ENCODE measurements at places on chromosomes 11 and 22.

GRCh38 chr11:18271206-18271605 is 5.1 kb downstream of the SAA1 start:
- DNase-seq, result no peak

DNA sequence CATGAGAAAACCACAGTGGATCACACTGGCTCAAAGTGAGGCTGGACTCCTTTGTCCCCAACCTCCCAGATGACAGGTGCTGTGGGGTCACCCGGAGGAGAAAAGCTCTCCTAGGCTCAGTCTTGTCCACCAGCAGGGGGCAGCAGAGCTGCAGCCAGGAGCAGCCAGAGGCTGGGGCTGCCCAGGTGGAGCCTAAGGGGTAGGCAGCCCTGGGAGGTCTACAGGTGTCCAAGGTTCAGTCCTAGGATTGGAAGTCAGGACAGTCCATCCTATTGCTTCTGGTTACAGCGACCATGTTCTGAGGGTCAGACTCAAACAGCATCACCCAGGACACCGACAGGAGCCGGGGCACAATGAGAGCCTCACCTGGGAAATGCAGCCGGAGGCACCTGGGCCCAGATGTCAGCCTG is 77.6 kb upstream of the IGLL5 start:
- DNase-seq, result no peak

GRCh38 chr11:8828580-8829361 is 82.2 kb upstream of the AKIP1 start:
- no peak for DNase-seq

DNA sequence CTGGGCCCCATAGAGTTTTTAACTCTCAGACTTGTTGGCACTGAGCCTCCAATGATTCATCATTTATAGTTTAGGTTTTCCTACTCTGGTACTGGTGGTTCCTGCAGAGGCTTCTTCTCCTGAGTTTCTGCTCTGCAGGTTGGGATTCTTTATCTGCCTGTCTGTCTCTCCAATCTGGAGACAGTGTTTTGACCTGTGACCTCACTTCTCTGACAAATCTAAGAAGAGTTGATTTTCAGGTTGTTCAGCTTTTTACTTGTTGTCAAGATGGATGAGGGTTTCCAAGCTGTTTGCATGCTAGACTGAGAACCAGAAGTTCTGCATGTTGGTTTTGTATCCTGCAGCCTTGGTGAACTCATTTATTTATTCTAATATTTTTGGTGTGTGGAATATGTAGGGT is 63.9 kb downstream of the JAM3 start:
- no peak for DNase-seq

- DNase-seq, result no peak
Measured at GRCh38 chr11:18739685-18740084, 13.7 kb upstream of the IGSF22 start.

- no peak for DNase-seq
Measured at GRCh38 chr22:39814899-39815298, 78.7 kb downstream of the ENTHD1 start.

DNA sequence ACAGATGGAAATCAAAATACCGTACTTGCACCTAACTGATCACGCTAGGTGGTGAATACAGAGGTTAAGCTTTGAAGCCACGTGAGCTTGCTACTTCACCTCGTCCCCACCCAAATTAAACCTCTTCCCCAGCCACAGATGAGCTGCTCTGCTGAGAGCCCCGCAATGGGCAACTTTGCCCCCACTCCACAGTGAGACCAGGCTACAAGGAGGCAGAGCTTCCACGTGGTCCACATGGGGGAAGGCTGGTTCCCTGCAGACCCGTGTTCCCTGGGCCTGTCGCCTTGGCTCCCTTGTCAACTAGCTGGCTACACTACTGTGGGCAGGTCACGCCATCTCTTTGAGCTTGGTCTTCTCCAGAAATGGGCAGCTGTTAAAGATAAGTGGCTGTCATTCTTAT is 10.9 kb downstream of the CD5 start:
- DNase-seq, result no peak

- DNase-seq, result no peak
Measured at GRCh38 chr11:35856756-35857155, 87.1 kb upstream of the LDLRAD3 start.

DNA sequence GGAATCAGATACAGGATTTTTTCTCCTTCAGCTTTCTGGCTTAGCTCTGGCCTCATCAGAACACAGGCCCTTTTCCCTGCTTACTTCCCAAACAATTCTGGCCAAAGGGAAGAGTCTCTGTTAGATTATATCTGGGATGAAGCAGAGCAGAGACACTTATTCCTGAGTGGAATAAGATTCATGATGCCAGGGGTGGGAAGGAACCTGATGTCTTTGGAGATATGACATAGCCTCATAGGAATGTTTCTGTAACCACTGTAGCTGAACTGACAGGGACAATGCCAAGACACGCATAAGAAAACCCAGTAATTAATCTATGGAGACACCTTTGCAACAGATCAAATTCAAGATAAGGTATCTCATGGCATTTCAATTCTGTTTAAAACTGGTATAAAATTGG is 177.1 kb upstream of the RAG2 start:
- no peak for DNase-seq

DNA sequence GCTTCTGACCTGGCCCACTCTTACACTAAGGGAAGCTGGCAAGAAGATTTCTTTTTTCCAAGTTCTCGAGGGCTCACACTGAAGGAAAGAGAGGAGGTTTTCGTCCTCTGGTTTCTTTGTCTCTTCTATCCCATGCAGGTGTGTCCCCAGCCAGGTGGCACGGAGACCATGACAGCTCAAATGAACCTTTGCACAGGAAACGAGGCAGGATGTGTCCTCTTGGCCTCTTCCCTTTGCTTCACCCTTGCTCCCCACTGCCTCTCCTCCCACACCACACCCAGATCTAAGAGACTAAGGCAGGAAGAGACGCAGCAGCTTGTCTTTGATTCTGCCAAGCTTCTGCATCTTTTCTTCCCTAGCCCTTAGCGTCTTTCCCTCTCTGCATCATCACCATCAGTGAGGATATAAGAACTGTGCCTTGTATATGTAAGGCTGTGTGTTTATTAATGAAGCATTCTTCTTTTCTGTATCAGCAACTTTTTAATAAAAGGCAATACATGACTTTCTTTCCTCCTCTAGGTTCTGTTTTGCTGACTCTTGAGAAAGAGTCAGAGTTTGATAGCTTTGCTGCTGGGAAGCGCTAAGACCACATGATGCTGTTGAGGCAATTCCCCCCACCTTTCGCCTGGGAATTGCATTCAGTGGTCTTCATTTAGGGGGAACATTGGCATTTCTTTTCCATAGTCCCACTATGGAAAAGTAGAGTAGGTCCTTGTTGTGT is 56.0 kb upstream of the PARVA start:
- DNase-seq, result no peak

- no peak for DNase-seq
Measured at GRCh38 chr22:39493759-39494158, 8.3 kb upstream of the MIEF1 start.

- DNase-seq, result no peak
Measured at GRCh38 chr22:19951346-19951745, 9.7 kb upstream of the TXNRD2 start.

- DNase-seq, result no peak
Measured at GRCh38 chr11:78067704-78068103, 4.0 kb downstream of the THRSP start.

GRCh38 chr22:19180234-19180633 is 1.7 kb upstream of the SLC25A1 start:
- no peak for DNase-seq

- no peak for DNase-seq
Measured at GRCh38 chr11:10440401-10440800, 14.7 kb upstream of the AMPD3 start.

DNA sequence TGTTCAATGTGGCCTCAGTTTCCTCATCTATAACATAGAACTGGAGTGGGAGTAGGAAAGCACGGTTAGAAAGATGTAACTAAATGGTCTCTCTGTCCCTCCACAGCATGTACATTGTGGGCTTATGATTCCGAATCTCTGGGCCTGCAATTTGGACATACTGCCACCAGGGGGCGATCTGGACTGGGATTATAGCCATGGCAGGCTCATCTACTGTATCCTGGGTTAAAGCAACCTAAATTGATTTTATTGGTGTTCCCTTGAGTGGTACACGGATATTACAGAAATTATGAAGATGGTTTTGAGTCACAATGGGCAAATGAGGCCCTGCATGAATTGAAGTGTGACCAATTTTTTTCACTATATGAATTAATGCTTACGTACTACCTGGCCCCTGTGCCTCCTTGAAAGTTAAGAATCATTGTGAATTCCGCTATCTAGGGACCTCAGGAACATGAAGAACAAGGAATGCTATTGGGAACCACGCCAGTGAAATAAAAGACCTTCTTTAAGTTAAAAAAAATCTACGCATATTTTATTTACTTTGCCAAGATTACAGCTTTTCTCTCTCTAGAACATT is 32.9 kb downstream of the TST start:
- DNase-seq, result no peak

GRCh38 chr22:29342177-29342576 is 26.7 kb upstream of the RASL10A start:
- DNase-seq, result no peak

DNA sequence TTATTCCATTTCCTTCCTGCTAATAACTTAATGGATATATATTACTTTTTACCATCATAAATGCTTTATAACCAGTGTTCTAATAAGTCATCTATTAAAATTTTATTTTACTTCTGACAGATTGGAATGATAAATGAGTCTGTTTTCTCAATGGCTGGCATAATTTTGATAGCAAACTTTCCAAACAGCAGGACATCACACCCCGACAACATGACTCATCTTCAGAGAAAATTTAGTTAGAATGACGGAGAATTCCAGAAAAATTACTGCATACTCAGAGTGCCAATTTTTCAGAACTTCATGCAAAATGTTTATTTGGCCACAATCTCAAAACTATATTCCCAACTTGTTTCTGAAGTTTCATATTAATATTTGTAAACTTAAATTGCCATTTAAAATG is 174.4 kb downstream of the SWAP70 start:
- DNase-seq, result no peak

DNA sequence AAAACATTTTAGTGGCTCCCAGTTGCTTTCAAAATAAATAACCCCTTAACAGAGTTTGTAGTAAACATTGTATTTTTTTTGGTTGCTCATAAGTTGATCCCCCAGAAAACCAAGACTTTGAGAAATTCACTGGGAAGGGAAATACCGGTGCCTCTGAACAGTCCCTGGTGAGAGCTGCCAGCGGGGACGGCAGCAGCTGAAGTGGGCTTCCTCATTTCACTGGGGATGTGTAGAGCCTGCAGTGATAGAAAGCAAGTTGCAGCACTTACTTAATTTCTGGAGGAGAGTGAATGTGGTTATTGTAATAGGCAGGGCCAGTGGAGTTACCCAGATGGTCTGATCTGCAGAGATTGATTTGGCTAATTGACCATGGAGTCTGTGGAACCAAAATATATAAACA is 18.6 kb upstream of the MCHR1 start:
- no peak for DNase-seq

DNA sequence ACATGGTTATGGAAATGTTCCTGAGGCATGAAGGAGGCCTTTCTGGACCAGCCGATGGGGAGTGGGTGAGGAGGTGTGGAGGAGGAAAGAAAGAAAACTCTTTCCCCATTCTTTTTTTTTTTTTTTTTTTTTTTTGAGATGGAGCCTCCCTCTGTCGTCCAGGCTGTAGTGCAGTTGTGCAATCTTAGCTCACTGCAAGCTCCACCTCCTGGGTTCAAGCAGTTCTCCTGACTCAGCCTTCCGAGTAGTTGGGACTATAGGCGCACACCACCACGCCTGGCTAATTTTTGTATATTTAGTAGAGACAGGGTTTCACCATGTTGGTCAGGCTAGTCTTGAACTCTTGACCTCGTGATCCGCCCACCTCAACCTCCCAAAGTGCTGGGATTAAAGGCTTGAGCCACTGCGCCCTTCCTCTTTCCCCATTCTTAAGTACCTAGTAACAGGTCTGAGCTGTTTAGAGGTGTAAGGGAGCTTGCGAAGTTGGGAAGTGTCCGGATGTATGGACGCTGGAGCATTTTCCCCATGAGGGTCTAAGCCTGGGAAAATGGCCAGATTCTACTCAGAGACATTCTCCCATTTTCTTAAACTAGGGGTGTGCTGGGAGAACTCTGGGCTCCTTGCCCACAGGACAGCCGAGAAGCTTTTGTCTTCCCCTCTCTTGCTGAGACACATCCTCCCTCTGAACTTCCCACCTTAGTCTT is 135.8 kb downstream of the TEAD1 start:
- no peak for DNase-seq

DNA sequence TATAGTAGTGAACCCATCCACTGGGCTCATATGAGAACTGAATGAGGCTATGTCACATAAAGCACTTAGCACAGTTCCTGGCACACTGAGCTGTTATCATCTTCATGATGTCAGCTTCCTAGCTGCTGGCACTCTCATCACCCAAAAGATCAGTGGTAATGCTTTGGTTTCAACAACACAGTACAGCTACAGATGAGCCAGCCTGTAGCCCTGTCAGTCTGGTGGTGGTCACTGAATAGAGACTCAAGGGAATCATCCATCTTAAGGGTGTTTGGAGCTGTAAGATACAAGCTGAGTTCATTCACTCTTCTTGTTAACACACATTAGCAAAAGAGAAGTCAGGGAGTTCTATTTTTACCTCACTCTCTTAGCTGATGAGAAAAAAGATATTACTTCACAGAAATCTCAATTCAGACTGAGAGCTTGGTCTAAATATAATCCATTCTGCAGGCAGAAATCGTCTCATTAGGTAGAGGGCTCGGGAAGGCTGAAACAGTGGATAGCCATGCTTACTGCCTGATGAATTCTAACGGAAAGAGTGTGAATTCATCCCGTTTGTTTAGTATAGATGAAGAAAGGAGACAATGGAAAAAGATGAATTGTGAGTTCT is 6.3 kb upstream of the SLC1A2 start:
- no peak for DNase-seq

- no peak for DNase-seq
Measured at GRCh38 chr11:10390375-10390774, 64.7 kb upstream of the AMPD3 start.

- DNase-seq, result no peak
Measured at GRCh38 chr22:38292694-38293093, 19.9 kb upstream of the TMEM184B start.

DNA sequence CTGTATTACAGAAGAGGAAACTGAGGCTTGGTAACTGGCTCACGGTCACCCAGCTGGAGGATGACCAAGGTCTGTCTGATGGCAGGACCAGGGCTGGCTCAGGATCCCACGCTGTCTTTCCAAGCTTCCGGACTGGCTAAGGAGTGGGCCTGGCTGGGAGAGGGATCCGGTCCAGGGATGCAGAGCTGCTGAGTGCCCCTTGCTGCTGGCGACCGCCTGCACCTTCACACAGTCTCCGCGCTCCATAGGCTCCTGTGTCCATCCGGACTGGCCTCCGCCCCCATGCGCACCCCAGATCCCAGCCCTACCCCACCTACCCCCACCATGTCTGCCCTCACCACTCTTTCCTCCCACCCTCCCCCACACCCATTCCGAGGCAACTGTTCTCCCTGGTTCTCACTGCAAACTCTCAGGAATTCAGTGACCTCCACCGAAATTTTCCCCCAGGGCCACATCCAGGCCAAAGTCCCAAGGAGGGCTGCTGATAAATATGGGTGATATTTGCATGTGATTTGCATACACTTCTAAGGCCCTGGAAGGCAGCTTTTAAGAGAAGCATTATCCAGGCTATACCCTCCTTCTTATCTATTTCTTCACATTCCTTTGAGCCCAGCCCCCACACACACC is 48.5 kb upstream of the SLC35C1 start:
- DNase-seq, result no peak

- no peak for DNase-seq
Measured at GRCh38 chr11:72643547-72643946, 30.7 kb downstream of the PDE2A start.

GRCh38 chr11:8222820-8223512 is 40.7 kb downstream of the LMO1 start:
- DNase-seq, result no peak

- no peak for DNase-seq
Measured at GRCh38 chr11:114145166-114145775, 85.8 kb downstream of the ZBTB16 start.

GRCh38 chr11:35629914-35630313 is 11.7 kb downstream of the FJX1 start:
- DNase-seq, result no peak

Measured in NCI-H1417 treated with DMSO at 0.1 percent for 48 hours (cell line).